AG08395 (cell line): ENCODE measurements at places on chromosomes 5 and 9.

- no peak for DNase-seq
These were observed 7.4 kb upstream of the CDK5RAP2 start for GRCh38 chr9:120587328-120587727.

DNA sequence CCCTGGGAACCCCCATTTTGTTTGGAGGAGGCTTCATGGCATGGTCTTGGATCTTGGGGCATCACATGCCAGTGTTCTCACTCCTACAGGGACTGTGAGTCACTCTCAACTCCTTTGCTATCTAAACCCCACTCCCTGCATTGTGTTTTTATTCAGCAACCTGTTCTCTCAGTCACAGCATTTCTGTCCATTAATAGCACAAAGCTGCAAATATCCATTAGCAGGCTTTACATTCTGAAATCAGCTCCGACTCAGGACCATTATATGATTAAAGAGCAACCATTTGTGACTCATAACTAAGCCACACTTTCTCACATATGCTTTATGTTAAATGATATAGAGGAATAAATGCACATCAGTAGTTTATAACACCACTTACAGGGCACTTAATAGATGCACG, 462.1 kb upstream of the BRINP1 start:
- no peak for DNase-seq

GRCh38 chr5:181203093-181203711, 1.8 kb downstream of the TRIM7 start:
- peak; percentile 66 for DNase-seq

DNA sequence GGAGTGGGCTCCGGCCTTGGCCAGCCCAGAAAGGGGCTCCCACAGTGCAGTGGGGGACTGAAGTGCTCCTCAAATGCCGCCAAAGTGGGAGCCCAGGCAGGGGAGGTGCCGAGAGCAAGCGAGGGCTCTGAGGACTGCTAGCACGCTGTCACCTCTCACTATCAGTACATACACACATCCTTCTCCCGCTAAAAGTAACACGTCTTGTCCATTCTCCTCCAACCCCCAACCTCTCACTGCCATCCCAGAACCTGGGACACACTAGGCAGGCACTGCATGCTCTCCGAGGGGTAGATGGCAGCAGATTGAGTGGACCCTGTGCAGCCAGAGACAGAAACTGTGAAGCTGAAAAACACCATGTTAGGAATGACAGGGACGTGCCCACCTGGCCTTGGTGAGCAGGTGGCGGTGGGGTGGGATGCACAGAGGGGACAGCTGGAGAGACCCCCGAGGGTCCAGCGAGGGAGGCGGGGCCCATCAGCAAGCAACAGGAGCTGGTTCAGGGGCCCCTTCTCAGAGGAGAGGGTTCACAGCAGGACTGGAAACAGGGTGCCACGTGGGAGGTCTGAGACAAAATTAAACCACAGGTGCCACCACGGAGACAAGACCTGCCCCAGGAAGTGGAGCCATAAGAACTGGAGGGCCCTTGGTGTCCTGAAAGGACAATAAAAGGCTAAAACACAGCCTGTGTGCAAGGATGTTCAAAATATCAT, 16.9 kb downstream of the SEMA4D start:
- DNase-seq: no peak

DNA sequence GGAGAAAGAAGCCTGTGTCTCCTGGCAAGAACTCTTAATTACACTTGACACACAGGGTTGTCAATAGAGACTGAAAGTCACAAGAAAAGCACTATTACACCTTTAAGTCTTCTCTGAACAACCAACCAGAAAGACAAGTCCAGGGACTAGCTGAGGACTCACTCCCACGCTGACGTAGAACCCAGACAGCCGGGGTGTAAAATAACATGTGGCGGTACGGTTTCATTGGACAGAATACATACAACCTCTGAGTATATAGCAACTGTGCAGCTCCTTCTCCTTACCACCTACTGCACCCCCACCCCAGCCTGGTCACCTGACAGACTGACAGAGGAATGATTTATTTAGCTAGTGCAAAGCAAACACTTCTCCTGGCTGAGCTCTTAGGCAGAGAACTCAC, 103.4 kb upstream of the RASEF start:
- DNase-seq: no peak

DNA sequence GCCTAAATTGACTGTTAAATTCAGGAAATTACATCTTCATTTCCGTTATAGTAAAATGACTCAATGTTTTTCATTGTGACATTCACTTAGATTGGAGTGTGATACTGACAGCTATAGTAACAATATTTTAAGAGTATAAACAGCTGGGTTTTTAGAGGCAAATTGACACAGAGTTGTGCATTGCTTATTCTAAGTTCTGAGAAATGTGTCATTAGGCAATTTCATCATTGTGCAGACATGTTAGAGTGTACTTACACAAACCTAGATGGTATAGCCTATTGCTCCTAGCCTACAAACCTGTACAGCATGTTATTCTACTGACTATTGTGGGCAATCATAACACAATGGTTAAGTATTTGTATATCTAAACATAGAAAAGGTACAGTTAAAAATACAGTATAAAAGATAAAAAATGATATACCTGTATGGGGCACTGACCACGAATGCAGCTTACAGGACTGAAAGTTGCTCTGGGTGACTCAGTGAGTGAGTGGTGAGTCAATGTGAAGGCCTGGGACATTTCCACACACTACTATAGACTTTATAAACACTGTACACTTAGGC, 132.7 kb downstream of the PDE4D start:
- no peak for DNase-seq

GRCh38 chr5:78550891-78551290, 97.7 kb downstream of the LHFPL2 start:
- peak; percentile 53 for DNase-seq

DNA sequence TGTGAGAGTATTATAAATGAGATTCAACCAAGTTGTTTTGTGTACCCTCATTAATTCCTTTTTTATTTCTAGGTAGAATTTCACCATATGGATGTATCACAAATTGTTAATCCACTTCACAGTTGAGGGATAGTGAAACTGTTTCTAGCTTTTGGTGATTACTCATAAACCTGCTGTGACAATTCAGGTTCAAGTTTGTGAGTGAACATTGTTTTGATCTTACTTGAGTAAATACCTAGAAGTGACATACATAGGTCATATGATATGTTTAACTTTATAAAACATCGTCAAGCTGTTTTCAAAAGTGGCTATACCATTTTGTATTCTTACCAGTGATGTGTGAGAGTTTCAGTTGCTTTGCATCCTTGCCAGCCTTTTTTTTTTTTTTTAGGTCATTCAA, 112.9 kb downstream of the CAMK4 start:
- no peak for DNase-seq

DNA sequence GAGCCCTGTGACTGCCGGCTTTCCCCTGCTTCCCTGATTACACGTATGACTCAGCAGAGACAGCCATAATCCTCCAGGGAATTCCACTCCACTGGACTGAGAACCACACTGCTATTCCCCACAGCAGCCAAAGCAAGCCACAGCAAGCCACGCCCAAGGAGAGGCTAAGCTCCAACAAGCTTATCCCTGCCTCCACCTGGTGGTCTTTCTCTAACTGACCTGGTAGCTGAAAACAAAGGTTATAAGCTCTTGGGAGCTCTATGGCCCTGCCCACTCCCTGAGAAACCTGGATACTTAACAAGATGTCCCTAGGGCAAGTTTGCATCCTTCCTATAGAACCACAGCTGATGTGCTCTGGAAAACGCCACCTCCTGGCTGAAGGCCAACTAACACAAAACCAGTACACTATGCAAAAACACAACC, 613.7 kb upstream of the CDH18 start:
- no peak for DNase-seq

DNA sequence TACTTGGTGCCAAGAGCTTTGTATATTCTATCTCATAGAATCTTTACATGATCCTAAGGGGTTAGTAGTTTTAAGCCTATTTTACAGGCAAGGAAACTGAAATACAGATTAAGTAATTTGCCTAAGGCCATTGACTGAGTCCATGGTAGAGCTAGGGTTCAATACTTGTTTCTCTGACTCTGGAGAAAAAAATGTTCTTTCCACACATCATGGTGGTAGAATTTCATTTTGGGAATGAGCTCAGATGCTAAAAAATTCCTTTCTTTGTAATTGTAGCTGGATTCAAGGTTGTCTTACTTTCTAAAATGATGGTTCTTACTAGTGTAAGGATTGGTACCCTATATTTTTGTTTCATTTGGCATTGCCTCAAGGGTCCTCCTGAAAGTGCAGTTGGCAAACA, 86.0 kb downstream of the ANKRD55 start:
- DNase-seq: no peak
